ENCODE measurements at places on chromosomes 16 and 17.

DNA sequence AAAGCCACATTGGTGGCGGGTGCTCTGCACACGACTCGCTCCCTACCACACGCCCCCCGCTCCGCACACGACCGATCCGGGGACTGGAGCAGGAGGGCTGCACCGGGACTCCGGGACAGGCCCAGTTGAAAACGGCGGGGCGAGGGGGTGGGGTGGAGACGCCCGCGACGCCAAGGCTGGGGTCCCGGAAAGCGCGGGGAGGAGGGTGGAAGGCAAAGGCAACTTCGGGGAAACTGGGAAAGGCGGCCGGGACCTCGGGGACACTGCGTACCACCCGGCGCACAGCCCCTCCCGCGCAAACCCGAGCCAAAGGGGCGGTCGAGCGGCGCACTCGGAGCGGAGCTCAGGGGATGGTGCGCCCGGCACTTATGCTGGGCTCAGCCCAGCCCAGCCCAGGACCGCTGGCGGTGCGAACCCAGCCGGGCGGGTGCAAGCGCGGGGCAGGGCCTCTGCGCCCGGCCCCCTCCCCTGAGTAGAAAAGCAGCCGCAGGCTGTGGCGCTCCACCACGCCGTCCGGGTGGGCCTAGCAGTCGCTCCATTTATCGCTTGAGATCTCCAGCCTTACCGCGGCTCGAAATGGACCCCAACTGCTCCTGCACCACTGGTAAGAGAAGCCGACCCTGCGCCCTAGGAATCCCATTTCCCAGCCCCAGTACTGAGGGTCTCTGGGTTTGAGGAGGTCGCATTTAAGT, at the start of gene MT1M:
MT1M (plus strand) TSS at position 504 of the 692 bp plus-strand sequence; CDS start at position 577, 73 bp downstream.
- no peak for DNase-seq

DNA sequence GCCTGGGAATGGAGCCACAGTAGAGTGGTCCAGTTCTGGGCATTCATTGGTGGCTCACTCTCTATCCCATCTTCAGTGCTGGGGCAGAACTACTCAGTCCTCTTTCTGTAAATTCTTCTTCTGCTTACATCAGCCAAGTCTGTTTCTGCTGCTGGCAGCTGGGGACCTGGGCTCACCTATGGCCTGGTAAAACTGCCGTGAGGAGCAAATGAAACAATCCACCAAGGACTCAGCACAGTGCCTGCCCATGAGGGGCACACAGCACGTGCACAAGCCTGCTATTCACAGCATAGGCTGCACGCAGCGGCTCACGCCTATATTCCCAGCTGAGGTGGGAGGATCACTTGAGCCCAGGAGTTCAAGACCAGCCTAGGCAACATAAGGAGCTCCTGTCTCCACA, 30.9 kb upstream of the SNN start:
- no peak for DNase-seq

DNA sequence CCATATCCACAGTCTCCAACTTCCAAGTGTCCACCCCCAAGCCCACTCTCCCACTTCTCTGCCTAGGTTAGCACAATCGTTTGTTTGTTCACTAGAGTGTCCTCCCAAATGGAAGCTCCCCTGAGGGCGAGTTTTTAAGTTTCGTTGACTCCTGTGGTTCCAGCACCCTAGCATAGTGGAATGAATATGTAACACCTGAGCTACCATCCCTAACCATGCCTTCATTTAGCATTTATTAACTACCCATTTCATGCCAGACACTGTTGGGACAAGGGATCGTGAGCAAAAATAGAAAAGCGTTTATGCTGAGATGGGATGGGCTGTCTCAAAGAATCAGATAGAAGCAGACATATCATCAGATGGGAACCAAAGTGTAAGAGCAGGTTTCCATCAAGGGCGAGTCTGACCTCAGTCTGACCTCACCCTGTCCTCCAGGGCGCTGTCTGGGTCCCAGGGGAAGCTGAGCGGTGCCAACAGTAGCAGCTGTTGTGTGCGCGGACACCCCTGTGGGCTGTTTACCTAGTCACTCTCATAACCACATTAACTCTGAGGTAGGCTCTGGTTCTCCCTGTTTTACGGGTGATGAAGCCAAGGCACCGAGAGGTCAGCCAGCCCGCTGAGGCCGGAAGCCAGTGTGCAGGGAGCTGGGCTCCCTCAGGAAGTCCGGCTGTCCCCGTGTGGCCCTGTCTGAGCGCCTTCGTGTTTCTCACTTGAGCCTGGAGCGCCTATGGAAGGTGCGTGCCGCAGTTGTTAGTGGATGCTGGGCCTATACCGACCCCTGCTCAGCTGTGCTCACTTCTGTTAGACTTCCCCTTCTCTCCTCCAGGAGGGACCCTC, 6.2 kb downstream of the CNP start:
- no peak for DNase-seq

GRCh38 chr16:54932737-54933254, 2.1 kb downstream of the IRX5 start:
- DNase-seq = no peak

DNA sequence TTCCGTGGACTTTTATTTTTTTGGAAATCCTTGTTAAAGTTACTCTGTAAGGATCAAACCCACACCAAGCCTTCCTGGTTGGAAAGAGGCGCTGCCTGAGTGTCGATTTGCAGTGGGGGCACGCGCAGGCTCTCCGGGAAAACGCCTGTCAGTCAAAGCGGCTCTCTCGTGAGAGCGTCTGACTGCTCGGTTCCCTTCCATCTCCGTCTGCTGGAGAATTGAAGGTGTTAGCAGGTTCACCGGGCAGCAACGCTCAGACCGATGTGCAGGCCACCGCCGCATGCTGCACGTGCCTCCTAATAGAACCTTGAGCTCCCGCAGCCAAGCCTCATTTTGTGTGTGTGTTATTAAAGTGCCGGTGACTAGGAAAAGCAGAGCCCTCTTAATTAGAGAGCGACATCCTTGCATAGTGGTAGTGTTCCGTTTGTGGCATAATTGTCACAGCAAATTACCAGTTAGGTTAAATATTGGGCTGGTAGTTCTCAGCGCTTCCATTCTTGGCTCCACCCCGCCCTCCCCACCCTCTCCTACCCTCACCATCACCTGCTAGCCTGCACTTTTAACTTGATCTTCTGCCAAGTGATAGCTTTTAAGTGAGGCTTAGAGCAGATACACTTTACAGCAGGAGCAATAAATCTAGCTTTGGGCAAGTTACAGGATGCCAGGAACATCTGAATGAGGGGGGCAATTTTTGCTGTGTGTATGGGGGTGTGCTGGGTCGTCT, 75.5 kb downstream of the RPA1 start:
- DNase-seq = no peak

DNA sequence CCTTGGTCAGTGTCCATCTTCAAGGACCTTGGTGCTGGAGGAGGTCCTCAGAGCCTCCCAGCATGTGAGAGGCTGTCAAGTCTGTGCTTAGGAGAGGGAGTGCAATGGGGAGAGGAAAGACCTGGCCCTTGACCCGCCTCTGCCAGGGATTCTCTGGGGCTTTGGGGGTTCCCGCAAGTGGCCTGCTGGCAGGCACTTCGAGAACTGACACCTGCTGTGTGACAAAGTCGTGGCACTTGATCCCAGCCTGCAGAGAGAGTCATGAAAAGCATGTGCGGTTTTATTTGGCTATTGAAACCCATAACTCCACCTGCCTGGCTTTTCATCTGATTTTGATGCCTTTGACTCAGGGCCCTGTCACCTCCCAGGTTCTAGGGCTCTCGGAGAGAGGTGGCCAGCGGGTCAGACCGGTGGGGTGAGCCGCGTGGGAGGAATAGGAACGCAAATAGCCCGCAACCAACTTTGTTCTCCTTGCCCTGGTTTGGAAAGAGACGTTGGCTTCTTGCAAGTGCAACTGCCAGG, 42.8 kb upstream of the GSE1 start:
- no peak for DNase-seq

- DNase-seq = no peak
Measured at GRCh38 chr17:50963139-50963538, 97.0 kb upstream of the TOB1 start.

DNA sequence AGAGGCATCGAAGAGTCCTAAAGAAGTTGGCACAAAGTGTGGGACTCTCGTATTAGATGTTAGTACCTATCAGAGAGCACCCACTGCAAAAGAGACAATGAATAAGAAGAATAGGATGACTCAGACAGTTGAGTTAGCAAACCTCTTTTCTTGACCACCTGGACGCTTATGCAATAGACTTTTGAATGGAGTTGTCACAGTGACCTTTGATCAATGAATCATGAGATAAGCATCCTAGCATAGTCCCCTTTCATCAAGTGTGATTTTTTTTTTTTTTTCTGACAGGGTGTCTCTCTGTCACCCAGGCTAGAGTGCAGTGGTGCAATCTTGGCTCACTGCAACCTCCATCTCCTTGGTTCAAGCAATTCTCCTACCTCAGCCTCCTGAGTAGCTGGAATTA, 1417.9 kb upstream of the GOT2 start:
- no peak for DNase-seq

GRCh38 chr17:77191244-77191643, 50.5 kb downstream of the SEC14L1 start:
- no peak for DNase-seq

DNA sequence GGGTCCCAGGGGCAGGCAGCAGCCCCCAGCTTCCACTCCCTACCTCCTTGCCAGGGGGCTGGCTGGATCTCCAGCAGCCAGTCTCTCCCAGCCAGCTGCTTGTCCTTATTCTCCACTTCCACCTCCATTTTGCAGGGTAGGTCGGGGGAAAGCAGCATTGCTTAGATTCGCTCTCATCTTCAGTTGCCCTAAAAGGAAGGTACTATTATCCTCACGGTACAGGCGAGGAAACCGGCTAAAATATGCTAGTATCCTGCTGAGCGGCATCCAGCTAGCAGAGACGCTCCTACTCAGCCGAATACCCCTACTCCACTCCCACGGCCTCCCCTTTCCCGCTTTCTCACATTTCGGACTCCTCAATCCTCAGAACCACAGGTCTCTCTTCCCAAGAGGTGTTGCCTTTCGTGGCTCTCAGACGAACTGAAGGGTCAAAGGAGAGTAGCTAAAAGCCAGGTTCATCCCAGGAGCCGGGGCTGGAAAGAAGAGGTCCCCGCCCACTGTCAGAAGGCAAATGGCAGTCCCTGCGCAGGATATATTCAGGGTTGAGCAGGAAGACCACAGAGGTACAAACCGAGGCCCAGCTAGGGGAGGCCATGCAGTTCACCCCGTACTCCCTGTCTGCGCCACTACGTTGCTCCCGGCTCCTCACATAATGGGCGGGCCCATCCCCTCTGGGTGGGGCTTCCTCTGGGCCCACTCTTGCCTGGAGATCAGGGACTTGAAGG, 1.7 kb upstream of the RAB11FIP4 start:
- no peak for DNase-seq

All from NCI-H446 (cell line).